Breast epithelium (tissue), 4 donors: ENCODE measurements at places on chromosomes 12 and 14.

GRCh38 chr14:72826039-72826438 lies 67.9 kb downstream of the DPF3 start:
- DNase-seq: no peak

GRCh38 chr14:105859717-105860614 lies 333.6 kb downstream of the TMEM121 start:
- DNase-seq: no peak

DNA sequence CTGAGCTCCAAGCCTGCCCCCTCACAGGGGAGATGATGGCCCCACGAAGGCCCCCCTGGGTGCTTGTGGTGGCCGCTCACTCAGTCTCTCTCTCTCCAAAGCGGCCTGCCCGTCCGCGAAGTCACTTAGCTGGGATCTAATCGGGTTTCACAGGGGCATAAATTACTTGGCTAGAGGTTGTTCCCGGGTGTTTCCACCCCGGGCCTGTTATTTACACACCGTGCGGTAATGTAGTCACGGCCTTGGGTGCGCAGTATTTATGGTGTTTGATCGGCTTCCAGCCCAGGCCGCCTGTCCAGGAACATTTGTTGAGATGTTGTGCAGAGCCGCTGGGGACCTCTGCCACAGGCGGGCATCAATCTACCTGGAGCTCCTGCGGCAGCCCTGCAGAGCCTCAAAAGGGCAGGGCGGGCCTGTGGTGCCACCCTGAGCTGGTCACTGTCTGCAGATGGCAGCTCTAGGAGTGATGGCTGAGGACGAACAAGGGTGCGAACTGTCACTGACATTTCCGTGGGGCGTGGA lies 91.2 kb downstream of the KIF26A start:
- no peak for DNase-seq

- DNase-seq: no peak
Observed at GRCh38 chr14:20555845-20556244, 5.0 kb downstream of the RNASE9 start.

DNA sequence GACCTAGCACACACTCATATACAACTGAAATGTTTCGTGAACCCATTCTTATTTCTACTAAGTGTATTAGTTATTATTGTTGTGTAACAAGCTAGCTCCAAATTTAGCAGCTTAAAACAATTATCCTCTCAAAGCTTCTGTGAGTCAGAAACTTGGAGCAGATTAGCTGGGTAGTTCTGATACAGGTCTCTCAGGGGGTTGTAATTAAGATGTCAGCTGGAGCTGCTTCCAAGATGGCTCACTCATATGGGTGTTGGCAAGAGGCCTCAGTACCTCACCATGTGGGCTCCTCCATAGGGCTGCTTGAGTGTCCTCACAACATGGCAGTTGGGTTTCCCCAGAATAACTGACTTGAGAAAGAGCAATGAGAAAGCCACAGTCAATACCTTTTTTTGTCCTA lies 9.8 kb downstream of the GPR135 start:
- no peak for DNase-seq

- no peak for DNase-seq
Observed at GRCh38 chr14:102540315-102541028, 30.9 kb upstream of the ANKRD9 start.

DNA sequence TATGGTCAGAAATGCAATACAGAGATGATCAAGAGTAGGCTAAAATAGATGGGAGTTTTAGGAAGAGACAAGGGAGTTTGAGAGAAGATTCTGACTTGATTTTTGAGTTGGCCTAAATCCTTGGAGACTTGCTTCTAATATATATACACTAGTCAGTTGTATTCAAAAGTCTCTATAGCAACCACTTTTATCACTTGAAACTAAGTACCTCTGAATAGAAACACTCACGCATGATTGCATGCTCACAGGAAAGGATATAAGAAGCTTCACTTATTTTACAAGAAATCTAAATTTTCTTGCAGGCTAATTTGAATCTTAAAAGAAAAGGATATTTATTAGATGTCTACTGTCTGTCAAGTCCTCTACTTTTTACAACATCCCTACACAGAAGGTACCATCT lies 316.8 kb downstream of the SNAPC1 start:
- DNase-seq: no peak

GRCh38 chr12:101727098-101727497 lies 12.2 kb downstream of the SYCP3 start:
- no peak for DNase-seq

DNA sequence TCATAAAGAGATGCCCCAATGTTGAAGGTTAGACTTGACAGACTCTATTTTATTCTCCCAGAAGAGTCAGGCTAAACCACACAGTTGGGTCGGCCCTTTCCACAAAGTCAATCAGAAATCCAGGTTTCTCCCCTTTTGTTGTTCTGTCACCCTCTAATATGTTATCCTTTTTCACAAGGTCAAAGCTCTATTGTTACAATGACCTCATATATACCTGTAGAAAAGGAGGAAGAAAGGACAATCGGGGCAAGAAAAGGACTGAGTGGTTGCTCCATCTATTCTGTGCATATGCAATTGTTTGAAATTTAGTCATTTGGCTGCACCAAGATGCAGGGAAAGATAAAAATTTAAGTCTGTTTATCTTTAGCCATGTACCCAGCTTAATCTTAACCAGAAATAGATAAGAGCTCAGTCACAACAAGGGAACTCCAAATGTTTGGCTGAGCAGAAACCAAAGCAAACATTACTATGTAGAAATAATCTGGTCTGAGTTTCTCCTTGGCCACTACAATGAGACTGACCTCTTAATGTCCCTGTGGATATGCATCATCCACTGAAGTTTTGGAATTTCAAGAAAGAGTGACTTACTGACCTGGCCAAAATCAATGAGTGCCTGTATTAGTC lies 503.7 kb downstream of the GALC start:
- DNase-seq: no peak

GRCh38 chr14:25464772-25465171 lies 414.8 kb upstream of the STXBP6 start:
- DNase-seq: no peak

GRCh38 chr14:74514471-74514941 lies 20.9 kb downstream of the ISCA2 start:
- DNase-seq: peak; percentile 92

DNA sequence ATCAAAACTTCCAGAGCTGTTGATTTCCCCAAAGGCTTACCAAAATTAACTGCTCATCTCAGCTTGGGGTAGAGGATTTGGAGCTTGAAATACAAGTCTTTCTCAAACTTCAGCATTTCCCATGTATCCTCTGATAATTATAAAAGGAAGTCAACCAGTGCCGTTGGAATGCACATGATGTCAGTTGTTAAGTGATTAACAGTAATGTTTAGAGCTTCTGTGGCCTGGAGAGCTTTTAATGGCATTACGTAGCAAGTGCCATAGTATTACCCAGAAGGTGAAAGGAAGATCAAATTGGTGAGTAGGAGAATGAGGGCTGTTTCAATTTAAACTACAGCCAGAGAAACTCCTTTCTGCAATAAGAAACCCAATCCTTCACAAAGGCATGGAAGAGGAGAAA lies 62.5 kb upstream of the PTPRR start:
- DNase-seq: no peak

DNA sequence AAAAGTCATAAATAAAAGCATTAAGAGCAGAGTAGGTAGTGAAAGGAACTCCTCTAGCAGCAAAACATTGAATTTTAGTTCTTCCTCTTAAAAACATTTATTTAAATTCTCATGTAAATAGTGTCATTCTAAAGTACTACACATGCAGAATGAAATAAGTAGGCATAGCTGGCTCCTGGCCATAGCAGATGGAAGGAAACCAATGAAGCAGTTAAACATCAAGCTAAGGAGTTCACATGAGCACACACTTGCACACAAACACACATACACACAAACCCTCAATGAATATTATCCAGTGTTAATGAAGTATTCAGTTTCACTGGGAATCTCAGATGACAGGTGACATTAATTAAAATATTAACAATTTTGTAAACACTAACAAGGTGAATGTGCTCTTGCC lies 69.3 kb downstream of the SLC35F4 start:
- DNase-seq: no peak
